ENCODE measurements at places on chromosomes 7 and 10.
A peak's percentile ranks its signal among the peaks of the same experiment; 100 is the strongest.

DNA sequence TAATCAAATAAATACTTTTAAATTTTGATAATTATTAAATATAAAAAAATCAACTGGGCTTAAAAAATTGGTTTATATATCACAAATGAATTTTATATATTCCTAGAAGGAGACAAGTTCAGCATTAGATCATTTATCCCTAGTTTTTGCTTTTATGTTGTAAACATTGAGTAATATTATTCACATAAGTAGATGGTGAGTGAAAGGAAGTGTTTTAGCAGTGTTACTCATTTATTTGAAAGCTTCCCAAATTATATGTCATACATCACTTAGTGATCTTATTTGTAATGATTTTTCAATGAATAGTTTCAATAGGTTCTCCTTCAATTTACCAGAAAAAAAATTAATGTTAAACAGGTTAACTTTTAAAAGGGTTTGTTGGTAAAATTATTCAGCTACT lies 15.8 kb downstream of the KLLN start:
- DNase-seq, result no peak

DNA sequence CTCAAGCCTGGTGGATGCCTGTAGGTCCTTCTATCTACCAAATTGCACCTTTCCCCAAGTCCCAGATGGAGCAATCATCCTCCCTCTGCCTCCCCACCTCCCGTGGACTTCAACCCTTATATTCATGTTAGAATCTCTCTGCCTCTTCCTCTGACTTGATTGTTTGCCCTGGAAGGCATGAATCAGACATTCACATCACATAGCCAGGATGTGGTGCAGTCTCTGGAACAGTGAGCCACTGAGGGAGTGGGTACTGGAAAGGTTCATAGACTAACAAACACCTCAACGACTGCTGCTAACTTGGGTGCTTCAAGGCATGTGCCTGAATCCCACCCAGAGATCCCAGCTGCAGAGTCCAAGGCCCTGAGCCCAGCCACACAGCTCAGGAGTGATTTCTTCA lies 494.0 kb downstream of the TNS3 start:
- DNase-seq, result no peak

DNA sequence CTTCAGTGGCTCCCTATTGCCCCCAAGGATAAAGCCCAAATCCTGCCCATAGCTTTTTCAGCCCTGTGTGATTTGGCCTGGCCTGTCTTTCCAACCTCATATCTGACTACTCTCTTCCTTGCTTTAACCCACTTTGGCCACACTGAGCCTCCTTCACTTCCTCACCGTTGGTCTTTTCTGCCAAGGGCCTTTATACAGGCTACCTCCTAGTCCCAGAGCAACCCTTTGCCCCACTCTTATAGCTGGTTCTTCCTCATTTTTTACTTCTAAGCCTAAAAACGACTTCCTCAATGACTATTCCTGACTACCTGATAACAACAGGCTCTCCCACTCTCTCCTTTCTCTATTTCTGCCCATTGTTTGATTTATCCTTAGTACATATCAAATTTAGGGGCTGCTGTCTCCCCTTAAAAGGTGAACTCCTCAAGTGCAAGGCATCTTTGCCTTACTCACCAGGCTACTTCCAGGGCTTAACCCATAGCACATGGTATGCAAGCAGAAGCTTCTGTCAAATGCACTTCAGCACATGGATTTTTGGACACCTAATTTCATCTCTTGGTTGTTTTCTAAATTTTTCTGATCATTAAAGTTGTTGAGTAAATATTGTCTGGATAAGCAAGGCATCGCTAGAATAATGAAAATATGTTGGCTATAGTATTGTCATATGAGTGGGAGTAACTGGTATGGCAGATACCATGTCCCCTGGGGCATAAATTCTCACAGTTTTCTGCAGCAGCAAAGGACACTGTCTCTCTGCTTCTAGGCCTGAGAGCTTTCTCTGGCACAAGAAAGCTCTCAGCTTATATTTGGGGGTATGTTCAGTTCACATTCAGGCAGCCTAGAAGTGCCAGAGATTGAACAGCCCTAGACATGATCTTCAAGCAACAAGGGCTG lies 201.5 kb upstream of the GPR26 start:
- DNase-seq, result no peak

GRCh38 chr10:35274498-35275060 lies 61.7 kb upstream of the CCNY start:
- DNase-seq, result no peak

DNA sequence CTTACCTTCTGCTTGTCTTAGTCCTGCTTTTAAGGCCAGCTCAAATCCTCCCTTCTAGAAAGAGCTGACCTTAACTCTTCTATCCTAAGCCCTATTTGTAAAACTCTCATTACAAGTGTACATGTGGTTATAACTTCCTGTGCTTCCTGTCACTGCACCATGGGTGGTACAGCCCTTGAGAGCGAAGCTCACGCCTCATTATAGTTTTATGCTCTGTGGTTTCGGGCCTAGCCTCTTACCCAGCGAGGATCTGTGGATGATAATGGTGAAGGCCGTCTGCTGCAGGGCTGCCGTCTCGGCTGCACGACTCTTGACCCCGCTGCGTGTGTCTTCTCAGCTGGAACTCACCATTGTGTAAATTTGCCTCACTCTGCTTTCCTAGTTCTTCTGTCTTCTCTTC lies 74.6 kb downstream of the CUL1 start:
- peak; percentile 74 for DNase-seq

DNA sequence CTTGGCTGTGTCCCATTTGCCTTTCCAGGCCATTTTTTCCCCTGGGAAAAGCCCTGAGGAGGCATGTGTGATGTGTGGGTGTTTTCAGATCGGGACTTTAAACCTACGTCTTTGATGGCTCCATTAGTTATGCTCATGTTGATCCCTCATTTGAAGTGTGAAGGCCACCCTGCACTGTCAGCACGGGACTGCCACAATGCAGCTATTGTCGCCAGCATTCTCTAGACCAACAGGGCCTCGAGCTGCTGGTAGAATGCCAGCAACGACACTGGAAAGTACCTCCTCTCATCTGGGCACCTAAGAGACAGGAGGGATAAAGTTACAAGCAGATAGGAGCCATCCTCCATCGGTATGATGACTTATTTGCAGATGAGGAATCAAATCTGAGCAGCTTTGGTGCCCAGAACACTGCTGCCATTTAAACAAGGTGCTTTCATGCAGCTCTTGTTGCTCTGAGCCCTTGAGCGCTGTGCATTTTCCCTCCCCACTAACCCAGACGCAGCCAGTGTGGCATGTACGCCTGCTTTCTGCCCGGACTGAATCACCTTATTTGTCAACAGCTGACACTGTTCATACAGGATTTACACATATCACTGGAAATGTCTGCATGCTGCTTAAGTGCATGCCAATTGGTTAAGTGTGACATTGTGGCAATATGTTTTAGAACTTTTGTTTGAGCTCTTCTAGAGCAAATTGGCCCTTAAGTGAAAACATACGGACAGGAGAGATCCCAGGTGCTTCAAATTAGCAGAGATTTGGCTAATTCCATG lies 175.0 kb upstream of the PITRM1 start:
- no peak for DNase-seq

- DNase-seq, result no peak
Measured at GRCh38 chr10:24744946-24745345, 21.3 kb upstream of the ARHGAP21 start.

DNA sequence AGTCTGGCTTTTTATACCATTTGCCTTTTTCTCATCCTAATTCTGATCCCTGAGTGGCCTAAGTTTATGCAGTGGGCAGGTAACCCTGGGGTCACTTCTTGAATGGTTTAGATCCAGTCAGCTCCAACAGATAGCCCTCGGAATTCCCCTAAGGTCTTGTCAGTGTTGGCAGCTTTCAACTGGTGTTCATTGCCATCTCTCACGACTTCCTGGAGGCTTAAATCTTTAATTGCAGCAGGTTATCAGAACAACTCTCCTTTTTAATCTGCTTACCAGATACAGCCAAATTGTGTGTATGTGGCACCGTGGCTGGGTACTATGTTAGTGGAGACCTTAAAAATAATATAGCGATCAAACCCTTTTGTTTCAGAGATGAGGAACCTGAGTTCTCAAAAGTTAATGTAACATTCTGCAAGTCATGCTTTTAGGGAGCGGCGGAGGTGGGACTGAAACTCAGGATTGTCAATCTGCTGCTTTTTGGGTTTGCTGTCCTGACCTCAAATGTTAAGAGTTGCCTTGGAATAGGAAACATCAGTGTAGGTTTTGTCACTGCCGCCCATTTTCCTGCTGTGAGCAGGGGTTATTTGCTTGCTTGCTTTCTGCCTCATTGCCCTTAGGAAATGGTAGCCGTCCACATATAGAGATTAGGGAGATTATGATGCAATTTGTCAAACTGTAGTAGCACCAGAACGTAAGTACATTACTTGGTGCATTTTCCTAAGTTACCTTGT lies 818 bp downstream of the DLD start:
- peak; percentile 42 for DNase-seq

DNA sequence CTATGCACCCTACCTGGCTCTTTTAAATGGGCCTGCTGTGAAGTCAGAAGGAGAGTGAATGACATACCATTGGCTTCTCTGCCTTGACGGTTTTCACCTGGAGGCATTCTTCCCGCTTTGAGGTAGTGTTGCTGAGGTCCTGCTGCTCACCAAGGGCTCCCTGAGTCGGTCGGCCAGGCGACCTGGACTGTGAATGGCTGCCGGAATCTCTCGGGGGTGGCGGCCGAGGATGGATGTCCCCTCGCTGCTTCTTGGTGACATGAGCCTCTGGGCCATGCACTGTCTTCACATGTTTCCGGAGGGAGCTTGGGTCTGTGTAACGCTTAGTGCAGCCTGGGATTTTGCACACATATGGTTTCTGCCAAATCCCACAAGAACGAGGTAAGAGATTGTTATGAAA lies 264.7 kb downstream of the GLI3 start:
- DNase-seq, result no peak

- peak; percentile 78 for DNase-seq
Measured at GRCh38 chr10:26367771-26368170, 70.4 kb upstream of the APBB1IP start.

DNA sequence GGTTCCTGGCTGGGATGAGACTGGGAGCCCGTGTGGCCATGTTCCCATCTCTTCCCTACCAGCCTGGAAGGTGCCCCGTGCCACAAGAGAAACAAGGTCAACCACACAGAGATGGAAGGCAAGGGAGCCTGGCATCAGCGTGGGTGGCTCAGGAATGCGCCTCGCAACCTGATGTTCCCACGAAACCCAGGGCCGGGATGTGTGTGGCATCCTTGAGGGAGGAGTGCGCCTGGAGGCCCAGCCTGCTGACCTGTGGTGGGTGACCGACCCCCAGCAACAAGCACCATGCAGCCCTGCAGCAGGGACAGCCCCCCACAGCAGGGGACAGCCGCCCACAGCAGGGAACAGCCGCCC lies 267.2 kb downstream of the ELFN1 start:
- DNase-seq, result peak; percentile 26

DNA sequence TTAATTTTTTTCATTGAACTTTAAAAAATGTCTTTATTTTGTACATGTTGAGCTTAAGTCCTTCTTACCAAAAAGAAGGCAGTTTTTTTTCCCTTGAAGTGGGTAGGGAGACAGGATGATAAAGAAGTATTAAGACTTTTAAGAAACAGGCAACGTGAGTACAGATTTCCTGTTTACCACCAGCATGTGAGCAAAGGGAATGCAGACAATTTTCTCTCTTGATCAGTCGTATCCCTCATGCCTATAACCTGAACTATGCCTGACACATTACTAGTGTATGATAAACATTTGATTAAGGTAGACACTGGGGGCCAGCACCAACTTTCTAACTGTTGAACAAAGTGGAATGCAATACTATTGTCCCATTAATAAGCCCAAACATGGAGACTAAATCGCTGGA lies 8.8 kb upstream of the OR2A2 start:
- DNase-seq, result no peak

DNA sequence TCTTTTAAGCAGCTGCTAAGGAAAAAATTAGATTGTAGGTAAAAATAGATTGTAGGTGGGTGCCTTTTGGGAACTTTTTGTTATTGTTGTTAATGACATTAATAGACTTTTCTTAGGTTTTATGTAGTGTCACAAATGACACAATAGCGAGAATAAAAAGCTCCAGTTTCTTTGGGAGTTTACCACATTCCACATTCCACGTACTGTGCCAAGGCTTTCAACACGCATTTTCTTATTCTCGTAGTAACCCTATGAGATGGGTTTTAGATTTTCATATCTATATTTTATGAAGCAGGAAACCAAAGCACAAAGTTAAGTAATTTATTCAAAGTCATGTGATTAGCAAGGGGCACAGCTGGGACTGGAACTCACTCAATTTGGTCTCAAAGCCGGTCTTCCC lies 103.8 kb downstream of the XRCC2 start:
- no peak for DNase-seq

- no peak for DNase-seq
Measured at GRCh38 chr10:87652261-87652660, 7.4 kb upstream of the PAPSS2 start.

- no peak for DNase-seq
Measured at GRCh38 chr7:121385800-121386179, 10.3 kb downstream of the FAM3C start.

DNA sequence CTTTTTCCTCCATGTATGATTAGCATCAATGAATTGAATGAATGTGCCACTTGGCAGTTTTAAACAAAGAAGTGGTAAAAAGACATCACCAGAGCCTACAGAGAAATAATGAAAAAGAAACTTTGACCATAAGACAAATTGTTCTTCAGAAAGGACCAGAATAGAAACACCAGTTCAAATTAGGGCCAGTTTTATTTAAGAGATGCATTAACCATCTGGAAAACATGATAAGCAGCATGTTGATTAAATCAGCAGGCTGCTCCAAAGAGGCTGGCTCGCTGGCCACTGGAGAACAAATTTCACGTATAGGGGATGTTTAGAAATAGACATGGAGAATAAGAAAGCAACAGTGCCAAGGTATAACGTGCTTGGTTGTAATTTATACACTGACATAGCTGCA lies 242.3 kb upstream of the AOAH start:
- no peak for DNase-seq

DNA sequence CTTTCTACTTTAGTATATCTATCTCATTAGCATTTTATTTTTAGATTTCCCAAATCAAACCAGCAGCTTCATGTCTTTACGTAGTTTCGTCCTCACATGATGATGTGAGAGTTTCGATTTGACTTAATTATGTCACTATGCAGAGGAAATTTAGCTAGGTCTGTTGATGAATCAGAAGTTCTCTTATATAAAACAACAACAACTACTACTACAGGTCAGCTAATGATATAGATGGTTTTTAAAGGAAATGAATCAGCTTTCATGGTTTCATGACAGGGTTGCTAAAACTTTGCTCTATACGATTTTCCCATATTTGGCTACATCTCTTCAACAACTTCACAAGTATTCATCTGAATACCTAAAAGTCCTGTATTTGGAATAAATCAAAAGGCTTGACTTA lies 28.6 kb downstream of the JAZF1 start:
- DNase-seq, result peak; percentile 78

DNA sequence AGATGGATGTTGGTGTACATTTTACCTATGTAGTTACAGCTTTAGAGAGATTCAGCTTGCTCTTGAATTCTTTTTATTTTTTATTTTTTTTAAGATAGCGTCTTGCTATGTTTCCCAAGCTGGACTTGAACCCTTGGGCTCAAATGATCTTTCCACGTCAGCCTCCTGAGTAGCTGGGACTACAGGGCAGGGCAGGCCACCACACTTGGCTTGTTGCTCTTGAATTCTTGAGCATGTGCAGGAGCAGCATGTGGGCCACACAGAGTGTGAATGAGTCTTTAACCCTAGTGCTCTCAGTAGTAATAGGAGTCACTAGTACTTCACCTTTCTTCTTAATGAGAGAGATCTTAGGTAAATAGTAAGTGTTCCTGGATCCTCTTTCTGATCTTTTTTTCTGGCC lies 26.7 kb upstream of the CYCS start:
- DNase-seq, result no peak

GRCh38 chr7:77320137-77320536 lies 96.0 kb downstream of the GSAP start:
- no peak for DNase-seq

- DNase-seq, result no peak
Measured at GRCh38 chr10:77800738-77801266, 125.8 kb downstream of the DLG5 start.

Data from A172 (cell line).